Esophagus squamous epithelium (tissue), 5 donors: ENCODE measurements at places on chromosomes 11 and 22.

DNA sequence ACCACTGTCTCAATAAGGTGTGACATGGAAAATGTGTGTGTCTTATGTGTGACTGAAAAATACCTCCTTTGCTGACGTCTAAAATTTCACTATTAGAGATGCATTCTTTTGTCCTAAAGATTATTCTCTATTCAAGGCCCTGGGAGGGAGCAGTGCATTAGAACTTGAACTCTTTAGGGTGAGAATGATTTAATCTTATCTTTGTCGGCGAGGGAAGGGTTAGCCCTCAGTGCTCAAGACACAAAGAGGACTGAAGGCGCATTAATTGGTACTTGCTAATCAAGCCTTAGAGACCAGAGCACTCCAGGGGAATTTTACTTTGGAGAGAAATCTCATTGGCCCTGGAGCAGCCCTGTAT, 29.8 kb upstream of the PLET1 start:
- DNase-seq = no peak

- DNase-seq = no peak
These were observed 43.2 kb upstream of the CREB3L1 start for GRCh38 chr11:46234311-46234710.

- no peak for DNase-seq
These were observed 194.7 kb downstream of the KIRREL3 start for GRCh38 chr11:126805870-126806269.

GRCh38 chr11:5123802-5124521, 14.2 kb downstream of the OR52A5 start:
- no peak for DNase-seq

DNA sequence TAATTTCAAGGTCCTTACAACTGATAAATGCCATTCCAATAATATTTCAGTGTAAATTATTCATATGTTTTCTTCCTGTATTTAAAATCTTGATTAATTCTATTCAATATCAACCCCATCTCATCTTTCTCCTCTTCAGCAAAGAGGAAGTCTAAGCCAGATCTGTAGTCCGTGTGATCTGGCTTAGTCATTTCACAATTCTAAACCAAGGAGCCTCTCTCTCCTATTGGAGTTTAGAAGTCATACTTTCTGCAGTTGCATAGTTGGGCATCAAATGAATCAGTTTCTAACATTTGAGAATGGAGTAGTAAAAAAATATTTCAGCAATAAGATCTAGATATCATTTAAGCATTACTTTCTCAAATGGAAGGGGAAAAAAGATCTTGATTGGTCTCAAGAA, 354.9 kb downstream of the JRKL start:
- no peak for DNase-seq

- no peak for DNase-seq
These were observed 260.2 kb upstream of the NARS2 start for GRCh38 chr11:78834886-78835285.

GRCh38 chr22:24763872-24764485, 10.5 kb downstream of the PIWIL3 start:
- no peak for DNase-seq

- DNase-seq = no peak
These were observed 19.9 kb downstream of the ANO1 start for GRCh38 chr11:70097783-70098563.

DNA sequence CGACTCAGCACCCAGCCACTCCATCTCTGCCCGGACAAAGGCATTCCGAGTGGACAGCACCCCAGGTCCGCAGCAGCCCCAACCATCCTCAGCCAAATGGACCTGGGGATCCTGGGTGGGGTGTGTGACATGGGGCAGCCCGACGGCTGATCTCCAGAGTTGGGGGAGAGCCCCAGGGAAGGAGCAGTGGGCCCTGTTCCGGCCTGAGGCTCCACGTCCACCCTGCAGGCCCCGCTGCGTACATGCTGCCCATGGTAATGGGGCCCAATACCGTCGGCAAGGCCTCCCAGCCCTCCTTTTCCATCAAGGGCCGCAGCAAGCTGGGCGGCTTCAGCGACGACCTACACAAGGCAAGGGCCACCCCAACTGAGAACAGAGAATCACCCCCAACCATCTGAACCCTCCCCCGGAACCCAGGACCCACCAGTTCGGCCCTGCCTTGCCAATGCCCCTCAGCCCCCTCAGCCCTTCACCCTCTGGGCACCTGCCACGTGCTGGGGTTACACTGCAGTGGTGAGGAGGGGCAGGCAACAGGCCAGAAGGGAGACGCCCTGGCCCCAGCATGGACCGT, 5.4 kb downstream of the SCGB1C1 start:
- DNase-seq = no peak

- no peak for DNase-seq
These were observed 45.3 kb upstream of the SERPIND1 start for GRCh38 chr22:20728523-20729190.

GRCh38 chr11:14026961-14027360, 64.4 kb downstream of the SPON1 start:
- no peak for DNase-seq

DNA sequence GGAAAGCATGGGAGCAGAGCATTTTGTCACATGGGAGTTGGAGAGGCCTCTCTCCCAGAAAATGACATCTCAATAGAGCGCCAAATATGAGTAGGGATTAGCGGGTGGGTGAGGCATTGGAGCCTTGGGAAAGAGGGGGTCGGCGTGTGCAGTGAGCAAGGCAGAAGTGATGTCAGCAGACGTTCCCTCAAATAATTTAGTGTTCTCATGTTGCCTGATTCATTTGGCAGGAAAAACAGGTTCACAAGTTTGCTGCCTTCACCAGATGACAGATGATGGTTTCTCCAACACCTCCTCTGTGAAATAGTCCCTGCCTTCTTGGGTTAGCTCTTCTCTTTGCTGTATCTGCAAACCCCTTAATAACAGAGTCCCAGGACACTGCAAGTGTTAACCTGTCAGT, 118.5 kb upstream of the ARHGAP20 start:
- DNase-seq = no peak

DNA sequence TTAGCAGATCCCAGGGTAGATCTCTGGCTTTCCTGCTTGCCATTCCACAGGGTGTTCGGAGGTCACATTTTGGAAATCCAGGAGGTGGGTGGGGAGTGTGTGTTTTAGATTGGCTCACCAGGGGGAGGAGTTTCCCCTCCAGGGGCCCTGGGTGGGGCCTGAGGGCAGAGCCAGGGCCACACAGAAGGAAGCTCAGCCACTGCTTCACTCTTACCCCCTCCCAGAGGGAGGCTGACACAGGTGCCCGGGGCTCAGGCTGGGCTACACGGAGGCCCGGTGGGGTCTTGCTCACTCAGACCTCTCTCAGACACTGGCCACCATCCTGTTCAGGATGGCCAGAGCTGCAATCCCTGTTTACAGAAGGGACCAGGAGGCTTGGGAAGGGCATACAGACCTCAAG, 2.5 kb downstream of the WNT7B start:
- DNase-seq = no peak

- DNase-seq = no peak
These were observed 12.5 kb downstream of the GDPD5 start for GRCh38 chr11:75513250-75513649.

DNA sequence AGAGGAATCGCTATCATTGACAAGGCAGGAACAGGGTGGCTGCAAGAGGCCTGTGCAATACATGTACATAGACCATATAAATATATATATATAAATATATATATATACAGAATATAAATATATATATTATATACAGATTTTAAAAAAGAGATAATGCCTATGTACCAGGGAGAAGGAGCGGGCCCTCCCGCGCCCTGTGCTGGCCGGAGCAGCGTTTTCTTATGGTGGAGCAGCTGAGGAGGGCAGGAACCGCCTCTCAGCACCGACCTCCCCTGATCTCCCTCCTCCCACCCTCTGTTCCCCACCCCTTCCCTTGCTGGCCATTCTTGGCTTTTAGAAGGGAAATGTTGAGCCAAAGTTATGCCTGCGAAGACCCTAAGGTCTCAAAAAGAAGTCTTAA, 31.8 kb downstream of the SCN3B start:
- no peak for DNase-seq

- DNase-seq = no peak
These were observed 1.7 kb upstream of the RHOD start for GRCh38 chr11:67054836-67055523.

- no peak for DNase-seq
These were observed 46.7 kb downstream of the MED15 start for GRCh38 chr22:20553947-20554741.

DNA sequence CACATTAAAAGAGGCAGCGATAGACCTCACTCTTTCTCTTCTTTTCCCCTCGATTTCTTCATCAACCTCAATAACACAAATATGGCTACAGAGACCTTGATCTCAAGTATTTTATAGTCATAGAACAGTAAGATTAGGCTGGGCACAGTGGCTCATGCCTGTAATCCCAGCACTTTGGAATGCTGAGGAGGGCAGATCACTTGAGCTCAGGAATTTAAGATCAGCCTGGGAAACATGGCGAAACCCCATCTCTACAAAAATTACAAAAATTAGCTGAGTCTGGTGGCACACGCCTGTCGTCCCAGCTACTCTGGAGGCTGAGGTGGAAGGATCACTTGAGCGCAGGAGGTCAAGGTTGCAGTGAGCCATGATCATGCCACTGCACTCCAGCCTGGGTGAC, 14.6 kb downstream of the SLN start:
- no peak for DNase-seq

- DNase-seq = no peak
These were observed 48.9 kb upstream of the TCF20 start for GRCh38 chr22:42319386-42319785.

DNA sequence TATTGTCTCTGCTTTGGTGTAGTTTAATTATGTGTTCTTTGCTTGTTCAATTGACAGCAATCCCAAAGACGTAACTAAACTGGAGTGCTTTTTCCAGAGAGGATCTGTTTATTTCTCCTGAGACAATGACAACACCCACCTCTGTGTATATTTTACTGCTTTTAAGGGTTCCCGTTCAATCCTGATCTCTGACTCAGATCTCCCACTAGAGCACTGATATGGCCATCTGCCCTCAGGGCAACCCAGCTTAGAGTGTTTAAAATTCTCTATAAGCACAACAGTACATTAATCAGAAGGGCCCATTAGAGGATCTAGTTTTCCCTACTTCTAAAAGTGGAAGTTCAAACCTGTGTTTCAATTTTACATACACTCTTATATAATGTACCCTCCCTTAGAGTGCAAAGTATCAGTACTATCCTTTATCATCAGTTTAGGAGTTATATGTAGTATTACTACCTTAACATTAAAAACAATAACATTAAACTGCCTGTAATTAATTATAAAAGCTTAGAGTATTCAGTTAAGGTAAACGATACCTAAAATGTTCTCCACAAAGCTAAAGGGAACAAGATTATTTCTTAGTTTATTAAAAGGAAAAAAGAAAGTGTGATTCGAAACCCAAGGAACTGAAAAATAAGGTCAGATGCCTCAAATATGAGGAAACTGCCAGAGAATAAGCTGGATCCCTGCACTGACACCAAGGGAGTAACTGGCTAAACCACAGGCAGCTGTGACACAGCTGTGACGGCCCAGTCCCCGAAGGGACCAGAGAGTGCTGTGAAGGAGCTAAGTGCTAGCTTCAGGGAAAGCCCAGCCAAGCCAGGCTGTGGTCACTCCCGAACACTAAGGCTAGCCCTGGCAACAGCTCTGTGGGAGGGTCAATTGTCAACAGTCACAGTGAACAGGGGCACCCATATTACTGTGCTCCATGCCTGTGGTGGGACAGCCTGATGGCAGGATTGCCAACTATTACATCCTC, 15.2 kb downstream of the UFD1 start:
- no peak for DNase-seq

- no peak for DNase-seq
These were observed 906.9 kb downstream of the BRD1 start for GRCh38 chr22:48920776-48921241.

DNA sequence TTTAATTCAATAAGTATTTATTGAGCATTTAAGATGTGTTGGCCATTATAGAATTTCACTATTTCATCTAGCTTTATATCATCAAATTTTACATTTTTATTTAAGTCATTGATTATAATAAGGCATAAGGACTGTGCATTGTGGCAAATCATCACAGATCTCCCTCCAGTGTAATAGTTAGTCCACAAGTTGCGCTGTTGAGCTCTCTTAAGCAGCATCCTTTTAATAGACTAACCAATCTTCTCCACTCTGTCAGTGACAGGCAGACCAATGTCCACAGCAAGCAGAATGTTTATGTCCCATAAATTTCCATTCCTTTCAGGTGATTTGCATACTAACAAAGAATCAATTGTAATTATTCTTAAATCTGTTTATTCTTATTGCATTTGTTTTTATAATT, 595.3 kb upstream of the CCDC90B start:
- DNase-seq = no peak

DNA sequence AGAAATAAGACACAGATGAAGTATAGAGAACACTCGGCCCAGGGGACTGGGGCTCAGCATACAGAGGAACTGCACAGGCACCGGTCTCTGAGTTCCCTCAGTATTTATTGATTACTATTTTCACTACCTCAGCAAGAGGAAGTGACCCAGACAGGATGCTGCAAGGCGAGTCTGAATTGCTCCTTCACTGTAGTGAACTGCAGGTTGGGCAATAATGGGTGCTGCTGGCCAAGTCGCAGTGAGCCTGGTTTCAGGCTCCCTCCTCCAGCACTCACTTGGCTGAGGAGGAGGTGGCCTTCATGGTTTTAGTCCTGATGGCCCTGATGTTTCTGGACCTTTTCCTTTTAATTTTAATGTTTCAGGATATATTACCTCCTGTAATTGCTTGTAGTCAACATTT, 10.4 kb downstream of the OR52K2 start:
- no peak for DNase-seq

DNA sequence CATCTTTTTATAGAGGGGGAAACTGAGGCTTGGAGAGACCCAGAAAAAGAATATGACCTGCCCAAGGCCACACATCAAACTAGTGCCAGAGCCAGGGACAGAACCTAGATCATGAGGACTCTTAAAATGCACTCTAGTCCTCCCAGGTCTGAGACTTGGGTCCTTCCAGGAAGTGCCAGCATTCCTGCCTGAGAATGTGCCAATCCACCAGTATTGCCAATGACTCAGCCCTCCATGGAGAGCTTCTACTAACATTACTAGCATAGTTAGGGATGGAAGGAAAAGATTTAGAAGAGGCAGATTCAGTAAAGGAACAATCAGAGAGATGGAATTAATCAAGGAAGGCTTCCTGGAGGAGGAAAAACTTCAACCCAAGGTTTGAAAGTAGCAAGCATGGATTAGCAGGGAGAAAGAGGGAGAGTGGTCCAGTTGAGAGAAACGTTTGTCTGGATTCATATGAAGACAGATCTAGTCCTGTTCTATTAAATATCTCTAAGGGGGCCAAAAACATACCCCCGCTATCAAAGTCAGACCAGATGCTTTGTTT, 20.1 kb upstream of the SMIM35 start:
- no peak for DNase-seq

GRCh38 chr11:2709429-2709828, 9.6 kb upstream of the KCNQ1OT1 start:
- DNase-seq = no peak

- no peak for DNase-seq
These were observed 351.8 kb upstream of the ANO3 start for GRCh38 chr11:25980091-25980490.

GRCh38 chr11:114915871-114916805, 237.8 kb downstream of the NXPE2 start:
- DNase-seq = no peak

- DNase-seq = no peak
These were observed 32.1 kb upstream of the PRODH start for GRCh38 chr22:18968011-18968749.

GRCh38 chr11:83601914-83602527, 315.9 kb upstream of the CCDC90B start:
- DNase-seq = no peak

GRCh38 chr11:129728581-129728980, 87.1 kb upstream of the TMEM45B start:
- DNase-seq = no peak

GRCh38 chr11:20036626-20037335, 123.5 kb downstream of the DBX1 start:
- DNase-seq = no peak
